AG10803 (cell line): ENCODE measurements at places on chromosomes 2 and 18.

GRCh38 chr18:14577971-14578370 lies 34.6 kb upstream of the POTEC start:
- DNase-seq, result no peak

- peak; percentile 64 for DNase-seq
These were observed 94.9 kb downstream of the MBD2 start for GRCh38 chr18:54129448-54130067.

DNA sequence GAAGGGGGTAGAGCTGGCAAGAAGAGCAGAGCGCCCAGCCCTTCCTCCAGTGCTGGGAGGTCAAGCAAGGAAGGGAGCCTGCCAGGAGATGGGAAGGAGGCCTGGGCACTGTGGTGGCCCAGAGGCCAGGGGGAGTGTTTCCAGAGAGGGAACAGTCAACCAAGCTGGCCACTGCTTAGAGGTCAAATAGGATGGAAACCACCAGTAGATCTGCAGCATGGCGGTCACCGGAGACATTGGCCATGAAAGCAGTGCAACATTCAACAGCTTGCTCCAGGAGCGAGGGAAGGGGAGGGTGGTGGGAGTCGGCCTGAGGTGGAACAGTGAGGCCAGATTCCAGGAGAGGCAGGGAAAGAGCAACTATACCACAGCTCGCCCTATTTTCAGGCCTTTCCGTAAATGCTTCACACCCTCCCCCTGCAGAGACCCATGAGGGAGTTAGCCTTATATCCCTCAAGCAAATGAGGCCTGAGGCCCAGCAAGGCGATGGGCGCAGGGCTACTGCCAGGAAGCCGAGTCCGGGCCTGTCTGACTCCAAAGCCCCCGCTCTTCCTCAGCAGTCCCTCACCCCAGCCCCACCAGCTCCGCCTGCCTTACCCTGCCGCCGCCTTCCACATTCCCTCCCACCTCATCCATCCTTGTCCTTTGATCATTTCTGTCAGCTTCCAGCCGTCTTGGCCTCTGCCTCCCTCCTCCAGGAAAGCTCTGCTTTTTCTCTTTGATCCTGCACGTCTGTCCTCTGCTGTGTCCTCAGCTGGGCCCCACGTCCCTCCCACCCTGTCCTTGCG lies 17.0 kb downstream of the KCNK3 start:
- no peak for DNase-seq

GRCh38 chr2:109402980-109403840 lies 210.6 kb downstream of the SEPTIN10 start:
- no peak for DNase-seq

- DNase-seq, result no peak
These were observed 219.4 kb upstream of the CYRIA start for GRCh38 chr2:16885027-16885426.
